ENCODE measurements at places on chromosomes 11 and 22.

DNA sequence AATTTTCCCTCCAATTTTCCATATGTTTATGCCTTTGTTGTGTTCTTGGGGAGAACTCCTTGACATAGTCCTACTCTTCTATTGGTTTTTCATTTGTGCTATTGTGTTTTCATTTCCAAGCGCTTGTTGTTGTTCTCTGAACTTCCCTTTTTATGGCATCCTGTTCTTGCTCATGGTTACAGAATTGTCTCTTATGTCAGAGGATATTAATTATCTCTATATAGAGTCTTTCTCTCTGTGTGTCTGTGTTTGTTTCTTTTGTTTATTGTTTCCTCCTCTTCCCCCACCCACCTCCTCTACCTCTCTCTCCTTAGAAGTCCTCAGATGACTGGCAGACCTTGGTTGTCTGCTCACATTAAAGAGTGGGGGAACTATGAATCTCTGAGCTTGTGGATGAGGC is 69.9 kb downstream of the HORMAD2 start:
- peaks cover 5% of the 10 kb centered on the region for H3K27me3 ChIP-seq
- no peak for DNase-seq
- H3K4me1 ChIP-seq: no peaks in the 10 kb centered on the region
- no peak overlapping the region for H3K4me3 ChIP-seq

GRCh38 chr11:127625402-127625801 is 624.8 kb upstream of the KIRREL3 start:
- no peak overlapping the region for H3K27ac ChIP-seq
- no peak for DNase-seq
- no peaks in the 10 kb centered on the region for H3K36me3 ChIP-seq
- H3K4me3 ChIP-seq: no peak overlapping the region

DNA sequence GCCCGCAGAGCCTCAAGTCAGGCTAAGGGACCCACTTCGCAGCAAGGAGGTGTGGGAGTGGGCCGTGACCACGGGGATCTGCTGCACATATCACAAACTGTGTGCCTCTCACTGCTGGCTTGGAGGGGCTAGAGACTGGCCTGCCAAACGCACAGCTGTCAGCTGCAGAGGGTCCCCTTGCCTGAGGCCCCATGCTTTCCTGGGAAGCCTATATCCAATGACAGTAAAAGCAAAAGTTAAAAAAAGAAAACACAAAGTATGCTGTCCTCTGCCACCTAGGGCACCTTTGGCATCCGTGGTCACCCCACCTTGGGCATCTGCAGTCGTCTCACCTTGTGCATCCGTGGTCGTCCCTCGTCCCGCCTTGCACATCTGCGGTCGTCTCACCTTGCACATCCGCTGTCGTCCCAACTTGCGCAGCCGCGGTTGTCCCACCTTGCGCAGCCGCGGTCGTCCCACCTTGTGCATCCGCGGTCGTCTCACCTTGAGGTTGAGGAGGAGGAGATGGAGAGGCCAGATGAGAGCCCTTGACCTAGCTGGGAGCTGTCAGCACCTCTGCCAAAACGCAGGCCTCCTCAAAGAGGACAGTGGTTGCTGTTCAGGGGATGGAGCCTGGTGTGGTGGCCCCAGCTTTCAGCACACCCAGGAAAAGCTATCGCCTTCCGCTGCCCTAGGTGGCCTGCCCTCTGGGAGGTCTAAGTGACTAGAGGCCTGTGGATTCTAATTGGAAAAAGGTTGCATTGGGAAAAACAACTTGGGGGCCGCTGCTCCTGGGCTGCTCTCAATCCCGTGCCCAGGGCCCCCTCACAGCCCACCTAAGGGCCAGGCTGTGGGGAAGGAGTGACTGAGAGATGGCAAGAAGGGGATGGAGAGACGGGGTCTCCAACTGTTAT is 90.5 kb downstream of the MYEOV start:
- H3K4me1 ChIP-seq: peaks cover 2% of the 10 kb centered on the region
- H3K27ac ChIP-seq: no peak overlapping the region
- DNase-seq: no peak
- H3K4me3 ChIP-seq: no peak overlapping the region

DNA sequence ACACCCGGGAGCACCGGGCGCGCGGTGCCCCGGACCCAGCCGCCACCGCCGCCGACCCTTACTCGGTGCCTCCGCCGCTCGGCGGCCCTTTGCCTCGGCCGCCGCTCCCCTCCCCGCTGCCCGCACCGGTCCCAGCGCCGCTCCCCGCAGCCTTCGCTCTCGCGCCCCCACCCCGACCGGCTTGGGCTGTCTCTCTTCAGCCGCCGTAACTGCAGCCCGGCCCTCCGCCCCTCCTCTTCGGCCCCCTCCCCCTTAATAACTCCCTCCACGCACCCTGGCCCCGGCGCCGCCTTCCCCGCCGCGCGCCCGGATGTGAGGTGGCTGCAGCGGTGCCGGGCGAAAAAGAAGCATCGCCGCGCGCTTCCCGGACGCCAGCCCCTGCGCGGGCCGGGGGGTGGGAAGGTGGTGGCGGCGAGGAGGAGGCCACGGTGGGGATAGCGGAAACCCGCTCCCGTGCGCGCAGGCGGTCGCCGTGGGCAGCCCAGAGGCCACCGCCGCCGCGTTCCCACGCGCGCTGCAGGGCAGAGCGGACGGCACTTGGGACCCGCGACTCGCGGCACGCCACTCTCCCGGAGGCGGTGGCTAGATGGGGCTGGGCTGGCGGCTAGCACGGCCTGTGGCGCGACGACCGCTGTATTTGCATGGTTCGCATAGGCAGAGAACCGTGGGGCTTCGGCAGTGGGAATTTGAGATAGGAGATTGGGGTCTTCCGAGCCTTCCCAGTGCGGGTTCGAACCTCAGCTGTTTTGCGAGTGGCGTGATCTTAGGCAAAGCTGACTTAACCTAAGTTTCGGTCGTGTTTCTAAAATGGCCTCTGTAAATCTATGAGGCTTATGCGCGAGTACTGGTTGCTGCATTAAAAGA is at the start of gene EIF4ENIF1:
Gene EIF4ENIF1, minus strand, starts transcription at position 211 of the 864 bp plus-strand sequence. CDS start 1,124 bp downstream, outside the sequence.
- H3K4me3 ChIP-seq: peak within 1 kb of the TSS; percentile 92
- peak within 1 kb of the TSS; percentile 99 for H3K27ac ChIP-seq
- H3K36me3 ChIP-seq: no peaks in the 10 kb centered on the region
- H3K4me1 ChIP-seq: peaks cover 46% of the 10 kb centered on the region

GRCh38 chr11:72098741-72099140 is 4.4 kb downstream of the LAMTOR1 start:
- no peak for DNase-seq
- H3K4me3 ChIP-seq: no peak overlapping the region
- peaks cover 37% of the 10 kb centered on the region for H3K4me1 ChIP-seq
- H3K27ac ChIP-seq: no peak overlapping the region
- peaks cover 4% of the 10 kb centered on the region for H3K27me3 ChIP-seq
- H3K36me3 ChIP-seq: peaks cover 14% of the 10 kb centered on the region

- H3K27me3 ChIP-seq: no peaks in the 10 kb centered on the region
- peak overlapping the region; percentile 39 for H3K4me3 ChIP-seq
- H3K27ac ChIP-seq: peak overlapping the region; percentile 86
- peak; percentile 62 for DNase-seq
Observed at GRCh38 chr22:26679003-26679629, 21.7 kb downstream of the MIAT start.

All from immature natural killer cell (primary cell).